ENCODE measurements at places on chromosomes 13 and 19.

DNA sequence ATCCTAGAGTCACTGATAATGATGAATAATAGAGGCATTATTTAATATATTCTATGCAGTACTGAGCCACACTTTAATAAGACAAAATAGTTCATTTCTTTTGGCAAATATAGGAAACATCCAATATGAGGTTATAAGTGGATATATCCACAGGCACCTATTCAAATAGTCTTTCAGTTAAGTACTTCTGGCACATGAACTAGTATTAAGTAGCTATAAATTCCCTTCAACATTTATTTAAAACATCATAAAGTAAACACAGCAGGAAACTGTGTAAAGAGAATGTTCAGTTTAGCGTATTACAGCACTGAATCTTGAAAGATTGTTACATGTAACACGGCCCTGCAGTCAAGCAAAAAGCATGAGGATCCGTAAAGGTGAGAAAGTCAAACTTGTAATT, 463.3 kb upstream of the KLF12 start:
- no peak for DNase-seq

DNA sequence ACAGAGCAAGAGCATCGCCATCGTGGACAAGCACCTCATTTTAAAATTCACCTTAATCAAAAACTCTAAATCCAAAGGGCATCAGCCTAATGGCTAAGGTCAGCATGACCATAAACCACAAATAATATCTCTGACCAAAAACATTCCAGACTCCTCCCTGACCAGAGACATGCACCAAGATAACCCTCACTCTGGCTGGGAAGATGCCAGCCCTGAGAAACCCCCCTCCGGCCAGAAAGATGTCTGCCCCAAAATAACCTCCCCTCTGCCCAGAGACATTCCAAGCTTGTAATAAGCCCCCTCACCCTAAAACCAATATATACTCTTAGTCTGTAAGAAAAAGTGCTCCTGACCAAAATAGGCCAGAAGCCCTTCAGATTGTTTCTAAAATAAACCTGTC, 61.7 kb downstream of the ZNF44 start:
- DNase-seq: no peak

- no peak for DNase-seq
Observed at GRCh38 chr13:75120085-75120484, 361.9 kb downstream of the TBC1D4 start.

GRCh38 chr19:38663957-38664502, 16.6 kb downstream of the ACTN4 start:
- DNase-seq: no peak

- DNase-seq: no peak
Observed at GRCh38 chr19:20273951-20274570, 107.0 kb downstream of the ZNF486 start.

DNA sequence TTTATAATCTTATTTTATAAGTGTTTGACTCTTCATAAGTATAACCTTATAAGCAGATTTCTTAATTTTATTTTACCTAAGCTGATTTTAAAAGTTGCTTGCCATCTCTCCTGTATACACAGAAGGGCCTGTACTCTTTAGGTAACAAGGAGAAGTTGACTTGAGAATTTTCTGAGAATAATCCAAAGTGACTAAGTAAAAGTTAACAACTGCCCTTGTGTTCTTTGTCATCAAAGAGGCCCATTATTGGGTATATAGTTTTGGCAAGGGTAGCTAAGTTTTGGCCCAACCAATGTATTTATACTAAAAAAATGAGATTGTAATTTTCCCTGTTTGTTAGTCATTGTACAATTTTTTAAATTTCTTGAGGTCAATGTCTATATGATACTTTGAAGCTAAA, 3.2 kb downstream of the LCP1 start:
- DNase-seq: no peak

DNA sequence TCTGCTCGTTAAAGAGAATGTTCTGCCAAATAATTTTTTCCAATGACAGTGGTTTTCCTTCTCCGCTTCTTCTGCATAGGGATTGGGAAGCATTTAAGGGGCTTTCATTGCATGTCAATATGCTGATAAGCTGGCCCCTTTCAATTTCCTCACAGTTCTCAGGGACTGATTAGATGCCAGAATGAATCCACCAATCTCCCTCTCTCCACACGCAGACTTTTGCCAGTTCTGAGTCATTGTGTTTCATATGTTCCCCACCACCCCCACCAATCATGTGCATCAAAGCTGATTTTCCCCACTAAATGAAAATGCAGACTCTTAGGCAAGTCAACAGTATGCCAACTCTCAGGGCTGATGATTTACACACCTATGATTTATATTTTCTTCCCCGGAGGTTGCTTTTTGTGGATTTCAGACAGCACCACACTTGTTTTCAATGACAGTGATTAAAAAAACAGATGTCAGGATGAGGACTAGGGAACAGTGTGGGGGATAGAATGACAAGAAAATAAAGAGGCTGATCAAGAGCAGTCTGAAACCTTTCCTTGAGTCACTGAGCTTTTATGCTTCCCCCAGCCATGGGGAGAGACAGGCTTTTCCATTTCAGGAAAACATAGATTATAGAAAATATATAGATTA, 47.9 kb upstream of the C13orf42 start:
- DNase-seq: no peak

DNA sequence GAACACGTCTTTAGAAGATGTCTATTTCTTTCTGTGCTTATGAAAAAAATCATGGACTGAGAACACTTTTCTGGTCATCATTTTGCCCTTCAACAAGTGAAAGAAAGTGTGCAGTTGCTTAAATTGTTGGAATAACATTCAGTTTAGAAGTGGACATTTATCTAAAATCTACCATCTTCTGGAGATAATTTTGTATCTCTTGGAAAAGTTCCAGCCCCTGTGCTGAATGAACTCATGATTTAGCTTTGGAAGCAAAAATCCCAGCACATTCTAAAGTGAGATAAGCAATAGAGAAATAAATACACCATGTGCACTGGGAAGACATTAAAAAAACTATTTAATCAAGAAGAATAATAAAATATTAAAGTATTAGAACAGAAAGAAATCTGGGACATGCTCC, 1420.8 kb upstream of the SLC10A2 start:
- DNase-seq: no peak

DNA sequence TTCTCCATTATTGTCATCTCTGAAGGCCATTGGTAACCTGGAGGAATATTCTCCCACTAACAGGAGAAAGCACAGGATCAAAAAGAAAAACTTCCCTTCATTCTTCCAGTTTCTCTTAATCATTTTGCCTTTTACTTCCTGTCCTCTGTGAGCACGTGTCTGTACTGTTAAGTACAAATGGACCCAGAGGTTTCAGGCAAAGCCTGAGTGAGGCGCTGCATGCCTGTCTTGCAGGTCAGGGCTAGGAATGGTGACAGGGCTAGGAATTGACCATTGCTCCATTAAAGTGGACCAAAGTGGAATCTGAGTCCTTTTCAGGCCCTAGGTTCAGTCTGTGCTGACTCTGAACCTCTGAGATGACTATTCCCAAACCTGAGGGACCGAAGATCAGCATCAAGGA, 326.7 kb downstream of the SHISA2 start:
- no peak for DNase-seq

GRCh38 chr13:83325125-83325853, 557.0 kb downstream of the SLITRK1 start:
- no peak for DNase-seq

GRCh38 chr19:12555456-12555930, 4.2 kb upstream of the ZNF564 start:
- DNase-seq: no peak

DNA sequence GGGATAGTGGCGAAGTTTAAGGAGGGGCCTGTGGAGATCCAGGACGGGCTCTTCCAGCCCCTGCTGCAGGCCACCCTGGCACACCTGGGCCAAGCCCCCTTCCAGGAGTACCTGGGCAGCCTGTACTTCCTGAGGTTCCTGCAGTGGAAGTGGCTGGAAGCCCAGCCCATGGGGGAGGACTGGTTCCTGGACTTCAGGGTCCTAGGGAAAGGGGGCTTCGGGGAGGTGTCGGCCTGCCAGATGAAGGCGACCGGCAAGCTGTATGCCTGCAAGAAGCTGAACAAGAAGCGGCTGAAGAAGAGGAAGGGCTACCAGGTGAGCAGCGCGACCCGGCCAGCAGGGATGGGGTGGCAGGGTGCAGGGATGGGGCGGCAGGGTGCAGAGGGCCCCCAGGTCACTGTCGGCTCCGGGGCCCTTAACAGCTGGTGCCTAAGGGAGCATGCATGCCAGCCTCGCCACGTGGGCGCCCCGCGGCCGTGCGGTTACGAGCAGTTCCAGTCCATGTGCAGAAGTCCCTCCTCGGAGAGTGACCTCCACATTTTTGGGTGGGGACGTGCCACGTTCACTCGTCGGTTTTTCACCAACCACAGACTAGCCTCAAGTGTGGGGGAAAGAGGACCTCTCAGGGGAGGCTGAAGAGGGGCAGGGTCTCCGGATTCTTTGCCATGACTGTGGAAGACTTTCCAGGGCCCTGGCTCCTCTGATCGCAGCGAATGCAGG, 912 bp downstream of the GRK1 start:
- no peak for DNase-seq

- no peak for DNase-seq
Observed at GRCh38 chr19:40612831-40613689, 11.9 kb downstream of the LTBP4 start.

GRCh38 chr13:25249001-25249543, 38.2 kb downstream of the MTMR6 start:
- DNase-seq: no peak

DNA sequence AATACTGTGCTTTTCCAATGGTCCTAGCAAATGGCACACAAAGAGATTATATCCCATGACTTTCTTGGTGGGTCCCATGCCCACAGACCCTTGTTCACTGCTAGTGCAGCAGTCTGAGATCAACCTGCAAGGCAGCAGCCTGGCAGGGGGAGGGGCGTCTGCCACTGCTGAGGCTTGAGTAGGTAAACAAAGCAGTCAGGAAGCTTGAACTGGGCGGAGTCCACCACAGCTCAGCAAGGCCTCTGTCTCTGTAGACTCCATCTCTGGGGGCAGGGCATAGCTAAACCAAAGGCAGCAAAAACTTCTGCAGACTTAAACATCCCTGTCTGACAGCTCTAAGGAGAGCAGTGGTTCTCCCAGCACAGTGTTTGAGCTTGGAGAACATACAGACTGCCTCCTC, 82.9 kb downstream of the ZNF737 start:
- DNase-seq: no peak
